ENCODE measurements at places on chromosomes 1 and 21.
A peak's percentile ranks its signal among the peaks of the same experiment; 100 is the strongest.

DNA sequence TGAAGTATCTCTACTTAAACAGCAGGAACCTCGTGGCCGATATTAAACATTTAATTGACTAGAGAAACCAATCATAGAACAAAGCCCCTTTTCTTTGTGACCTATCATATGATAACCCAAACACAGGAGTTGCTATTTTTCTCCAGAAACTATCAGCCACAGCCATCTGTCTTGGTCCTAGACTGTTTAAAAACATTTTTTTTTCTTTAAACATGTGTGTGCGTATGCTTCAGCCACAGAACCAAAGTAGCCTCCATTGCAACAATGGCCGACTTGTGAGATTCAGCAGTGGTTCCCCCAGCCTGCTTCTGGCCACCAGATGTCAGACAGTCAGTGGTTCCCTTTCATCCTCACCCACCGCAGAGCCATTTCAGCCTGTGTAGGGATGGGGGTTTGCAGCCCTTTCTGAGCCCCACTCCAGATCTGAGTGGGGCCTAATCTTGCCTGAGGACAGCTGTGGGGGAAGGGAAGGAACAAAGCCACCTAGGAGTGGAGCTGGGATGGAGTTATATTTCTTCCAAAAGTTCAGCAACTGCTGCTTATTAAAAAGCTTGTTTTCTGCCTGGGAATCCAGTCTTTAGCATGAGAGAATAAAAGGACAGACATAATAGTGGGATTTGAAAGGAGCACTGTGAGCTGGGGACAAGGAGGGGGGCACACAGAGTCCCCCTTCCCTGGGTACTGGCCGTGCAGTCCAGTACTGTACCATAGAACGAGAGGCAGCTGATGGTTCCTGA lies 11.7 kb upstream of the IGSF3 start:
- peak; percentile 97 for DNase-seq

DNA sequence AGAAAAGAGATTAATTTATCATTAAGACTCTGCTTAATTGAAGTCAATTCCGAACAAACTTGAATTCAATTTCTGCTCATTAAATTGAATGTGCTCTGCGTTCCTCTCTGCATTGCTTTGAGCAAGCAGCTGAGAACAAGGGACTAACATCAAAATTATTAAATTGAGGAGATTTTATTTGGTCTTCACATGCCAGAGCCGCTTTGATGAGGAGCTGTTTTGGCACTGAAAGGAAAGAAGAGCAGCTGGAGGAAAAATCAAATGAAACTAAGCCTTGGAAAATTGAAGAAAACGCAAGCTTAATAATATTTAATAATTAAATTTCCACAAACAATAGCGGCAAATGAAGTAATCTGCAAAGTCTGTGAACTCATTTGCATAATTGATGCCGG lies 222.0 kb upstream of the PKN2 start:
- no peak for DNase-seq

DNA sequence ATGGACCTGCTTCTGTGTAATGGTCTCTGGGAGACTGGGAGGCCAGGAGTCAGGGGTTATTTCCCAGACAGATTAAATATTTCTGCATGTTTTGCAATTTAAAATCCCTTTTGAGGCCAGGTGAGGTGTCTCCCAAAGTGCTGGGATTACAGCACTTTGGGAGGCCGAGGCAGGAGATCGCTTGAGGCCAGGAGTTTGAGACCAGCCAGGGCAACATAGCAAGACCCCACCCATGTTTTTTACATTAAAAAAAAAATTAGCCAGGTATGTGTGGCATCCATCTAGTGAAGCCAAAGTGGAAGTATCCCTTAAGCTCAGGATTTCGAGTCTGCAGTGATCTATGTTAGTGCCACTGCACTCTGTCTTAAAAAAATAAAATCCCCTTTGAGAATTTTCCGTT lies 34.1 kb downstream of the ECHDC2 start:
- no peak for DNase-seq

DNA sequence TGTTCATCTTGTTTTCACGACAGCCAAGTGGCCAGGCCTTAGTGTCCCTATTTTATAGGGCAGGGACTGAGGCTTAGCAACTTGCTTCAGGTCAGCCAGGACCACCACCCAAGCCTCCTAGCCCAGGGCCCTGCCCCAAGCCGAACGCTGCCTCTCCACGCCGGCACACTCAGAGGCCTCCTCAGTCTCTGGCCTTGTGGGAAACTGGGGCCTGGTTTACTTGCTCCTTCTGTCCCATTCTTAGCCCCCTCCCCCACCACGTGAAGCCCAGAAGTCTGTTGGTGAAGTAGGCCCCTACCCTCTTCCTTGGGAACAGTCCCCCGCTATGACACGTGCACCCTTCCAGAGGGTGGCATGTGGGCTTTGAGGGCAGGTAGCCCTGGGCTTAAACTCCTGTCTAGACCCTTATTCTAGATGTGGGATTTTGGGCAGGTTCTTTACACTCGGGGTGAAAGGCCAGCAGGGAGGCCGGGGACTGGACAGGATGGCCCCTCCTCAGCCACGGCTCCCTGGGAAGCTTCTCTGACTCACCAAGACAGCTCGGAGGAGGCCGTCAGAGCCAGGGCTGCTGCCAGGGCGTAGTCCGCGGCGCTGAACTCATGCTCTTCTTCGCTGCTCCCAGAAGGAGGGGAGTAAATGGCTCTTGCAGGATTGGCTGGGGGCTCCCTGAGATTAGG lies 4.3 kb downstream of the MYOM3 start:
- DNase-seq = no peak

DNA sequence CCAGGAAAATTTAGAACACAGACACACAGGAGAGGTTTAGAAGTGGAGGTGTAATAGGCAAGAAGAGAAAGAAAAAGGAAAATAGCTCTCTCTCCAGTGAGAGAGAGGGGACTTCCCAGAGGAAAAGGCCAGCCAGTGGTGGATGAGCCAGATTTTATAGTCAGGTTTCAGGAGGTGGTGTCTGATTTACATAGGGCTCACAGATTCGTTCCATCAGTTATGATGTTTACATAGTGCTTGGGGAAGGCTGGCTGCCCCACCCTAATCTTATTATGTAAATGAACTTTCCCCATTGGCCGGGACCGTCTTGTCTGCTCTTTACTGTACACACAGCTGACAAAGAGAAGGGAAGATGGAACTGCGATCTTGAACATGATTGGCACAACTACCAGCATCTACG lies 797.3 kb downstream of the PLA2G4A start:
- no peak for DNase-seq

- DNase-seq = no peak
These were observed 1041.8 kb downstream of the PLA2G4A start for GRCh38 chr1:187870552-187870951.

- no peak for DNase-seq
These were observed 129.8 kb downstream of the CNIH3 start for GRCh38 chr1:224745924-224746323.

Measured in SK-MEL-5 (cell line).